ENCODE measurements at places on chromosomes 13 and 19.

- H3K4me3 ChIP-seq = no peak overlapping the region
- no peak overlapping the region for H3K27ac ChIP-seq
- no peak for DNase-seq
- H3K36me3 ChIP-seq = no peaks in the 10 kb centered on the region
- H3K4me1 ChIP-seq = peaks cover 1% of the 10 kb centered on the region
- H3K27me3 ChIP-seq = no peaks in the 10 kb centered on the region
These were observed 211.7 kb downstream of the LIG4 start for GRCh38 chr13:108003626-108004025.

DNA sequence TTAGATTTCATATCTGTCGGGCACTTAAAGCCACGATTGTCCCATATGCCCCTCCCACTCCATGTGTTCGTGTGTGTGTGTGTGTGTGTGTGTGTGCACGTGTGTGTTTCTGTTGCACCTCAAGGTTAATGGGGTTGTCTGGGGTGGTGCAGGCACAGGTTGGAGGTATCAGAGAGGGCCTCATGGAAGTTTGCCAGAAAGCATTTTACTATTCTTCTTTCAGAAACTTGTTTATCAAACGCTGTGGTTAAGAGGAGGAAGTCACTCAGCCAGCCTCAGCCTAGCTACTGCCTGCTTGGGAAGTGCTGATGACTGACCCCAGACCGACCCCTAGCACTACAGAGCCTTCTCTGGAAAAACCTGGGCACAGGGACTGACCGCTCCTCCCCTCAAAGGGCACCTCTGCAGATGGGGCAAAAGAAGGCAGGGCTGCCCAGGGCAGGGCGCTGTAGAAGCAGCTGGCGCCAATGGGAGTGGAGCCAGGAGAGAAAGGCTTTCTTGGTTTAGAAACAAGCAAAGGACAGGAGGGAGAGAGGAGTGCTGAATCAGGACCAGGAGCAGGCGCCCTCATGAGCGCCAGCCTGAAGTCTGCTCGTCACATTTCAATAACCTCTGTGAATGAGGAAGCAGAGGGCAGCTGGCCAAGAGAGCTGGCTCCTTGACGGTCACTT, 3.9 kb downstream of the SIAH3 start:
- H3K36me3 ChIP-seq = no peaks in the 10 kb centered on the region
- DNase-seq = no peak
- H3K27me3 ChIP-seq = peaks cover 10% of the 10 kb centered on the region
- H3K27ac ChIP-seq = no peak overlapping the region
- H3K4me3 ChIP-seq = no peak overlapping the region
- H3K4me1 ChIP-seq = peaks cover 5% of the 10 kb centered on the region

DNA sequence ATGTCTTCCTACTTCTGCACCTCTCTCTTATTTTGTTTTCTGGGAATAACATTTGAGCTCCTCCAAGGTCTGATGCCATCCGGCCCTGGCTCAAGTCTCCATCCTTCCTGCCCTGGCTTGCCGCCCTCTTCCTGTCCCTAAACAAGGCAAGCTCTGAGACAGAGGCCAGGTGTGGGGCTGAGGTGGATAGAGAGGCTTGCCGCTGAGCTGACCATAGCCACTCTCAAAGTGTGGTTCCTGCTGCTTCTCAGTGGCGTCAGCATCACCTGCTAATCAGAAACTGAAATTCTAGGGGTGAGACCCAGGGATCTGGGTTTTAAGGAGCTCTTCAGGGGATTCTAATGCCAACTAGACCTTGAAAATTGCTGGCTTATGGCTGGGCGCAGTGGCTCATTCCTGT, 6.0 kb upstream of the TPRX2 start:
- H3K36me3 ChIP-seq = no peaks in the 10 kb centered on the region
- no peak for DNase-seq
- H3K27me3 ChIP-seq = no peaks in the 10 kb centered on the region
- no peak overlapping the region for H3K4me3 ChIP-seq

DNA sequence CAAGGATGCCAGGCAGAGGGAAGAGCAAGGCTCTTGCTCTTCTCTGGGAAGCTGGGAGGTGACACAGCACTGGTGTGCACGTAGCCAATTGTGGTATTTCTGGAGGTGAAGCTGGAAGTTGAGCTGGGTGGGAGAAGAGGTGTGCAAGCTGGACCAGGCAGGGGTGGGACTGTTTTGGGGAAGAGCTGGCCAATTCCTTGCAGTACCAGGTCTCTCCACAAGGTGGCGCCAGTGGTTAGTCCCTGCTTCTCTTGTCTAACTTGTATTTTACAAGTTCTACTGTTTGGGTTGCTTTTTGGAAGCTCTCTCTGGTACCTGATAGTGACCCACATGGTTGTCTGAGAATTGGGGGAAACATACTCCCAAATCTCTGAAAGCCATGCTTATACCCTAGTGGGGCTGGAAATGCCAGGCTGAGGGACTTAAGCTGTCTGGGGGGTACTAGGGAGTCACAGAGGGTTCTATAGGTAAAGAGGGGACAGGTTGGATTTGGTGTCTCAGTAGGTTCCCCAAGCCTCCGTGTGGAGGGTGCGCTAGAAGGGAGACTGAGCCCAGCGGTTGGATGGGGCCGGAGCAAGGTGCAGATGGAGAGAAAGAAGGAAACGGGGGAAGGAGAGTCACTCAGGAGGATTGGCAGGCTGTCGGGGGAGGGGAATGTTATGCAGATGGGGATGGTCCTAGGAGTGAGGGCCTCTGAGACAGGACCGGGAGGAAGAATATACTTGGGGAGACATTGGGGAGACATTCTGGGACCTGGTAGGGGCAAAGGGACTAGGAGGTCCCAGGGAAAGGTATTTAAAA, 3.0 kb downstream of the HPN start:
- no peaks in the 10 kb centered on the region for H3K27me3 ChIP-seq
- H3K4me3 ChIP-seq = no peak overlapping the region
- DNase-seq = no peak

DNA sequence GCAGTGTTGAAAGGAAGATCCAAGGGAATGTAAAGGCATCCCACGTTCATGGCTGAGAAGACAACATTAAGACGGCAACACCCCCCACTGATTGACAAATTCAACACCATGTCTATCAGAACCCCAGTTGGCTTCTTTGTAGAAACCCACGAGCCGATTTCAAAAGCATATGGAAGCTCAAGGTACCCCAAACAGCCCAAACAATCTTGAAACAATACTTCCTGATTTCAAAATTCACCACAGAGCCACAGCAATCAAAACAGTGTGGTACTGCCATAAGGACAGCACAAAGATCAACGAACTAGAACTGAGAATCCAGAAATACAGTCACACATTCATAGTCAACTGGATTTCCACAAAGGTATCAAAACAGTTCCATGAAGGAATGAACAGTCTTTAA, 6.2 kb downstream of the MIER2 start:
- no peaks in the 10 kb centered on the region for H3K27me3 ChIP-seq
- H3K27ac ChIP-seq = no peak overlapping the region
- H3K36me3 ChIP-seq = peaks cover 3% of the 10 kb centered on the region

DNA sequence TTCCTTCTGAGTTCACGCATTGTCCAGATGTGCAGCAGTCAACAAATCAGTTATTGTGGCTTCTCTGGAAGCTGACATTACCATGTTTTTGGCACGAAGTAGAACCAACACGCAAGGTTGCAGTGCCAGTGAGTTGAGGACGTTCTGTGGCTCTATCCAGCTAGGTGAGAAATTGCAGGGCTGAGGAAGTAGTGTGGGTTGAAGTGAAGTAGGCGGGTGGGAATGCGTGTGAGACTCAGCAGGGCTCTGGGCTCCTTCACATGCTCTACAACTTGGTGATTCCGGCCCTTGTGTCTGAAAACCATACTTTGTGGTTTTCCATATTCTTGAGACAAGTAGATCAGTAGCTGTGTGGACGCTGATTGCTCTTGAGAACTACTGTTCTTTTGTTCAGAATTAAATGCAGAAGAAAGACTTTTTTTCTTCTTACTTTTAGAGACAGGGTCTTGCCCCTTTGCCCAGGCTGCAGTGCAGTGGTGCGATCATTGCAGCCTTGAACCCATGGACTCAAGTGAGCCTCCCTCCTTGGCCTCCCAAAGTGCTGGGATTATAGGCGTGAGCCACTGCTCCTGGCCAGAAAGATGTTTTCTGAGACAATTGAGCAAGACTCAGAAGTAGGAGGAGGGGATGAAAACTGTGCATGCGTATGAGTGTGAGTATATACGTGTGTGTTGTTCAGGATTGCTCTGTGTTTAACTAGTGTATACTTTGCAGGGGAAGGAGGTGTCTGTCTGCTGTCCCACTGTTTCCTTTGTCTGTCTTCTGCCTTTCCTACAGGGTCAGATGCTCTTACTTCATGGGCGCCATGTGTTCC, 46.2 kb downstream of the GATAD2A start:
- no peak overlapping the region for H3K4me3 ChIP-seq
- no peaks in the 10 kb centered on the region for H3K27me3 ChIP-seq
- DNase-seq = no peak
- H3K36me3 ChIP-seq = no peaks in the 10 kb centered on the region
- H3K4me1 ChIP-seq = peaks cover 7% of the 10 kb centered on the region
- H3K27ac ChIP-seq = no peak overlapping the region

DNA sequence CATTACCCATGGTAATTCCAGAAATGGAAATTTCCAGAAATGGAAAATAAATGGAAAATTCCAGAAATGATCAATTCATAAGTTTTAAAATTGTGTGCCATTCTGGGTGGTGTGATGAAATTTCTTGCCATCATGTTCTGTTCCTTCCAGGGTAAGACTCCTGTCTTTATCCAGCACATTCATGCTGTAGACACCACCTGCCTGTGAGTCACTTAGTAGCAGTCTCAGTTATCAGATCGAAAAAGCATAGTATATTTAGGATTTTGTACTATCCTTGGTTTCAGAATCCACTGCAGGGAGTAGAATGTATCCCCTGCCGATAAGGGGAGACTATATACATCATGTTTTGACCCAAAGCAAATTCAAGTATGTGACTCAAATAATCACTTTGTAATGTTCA, 26.7 kb upstream of the CSNK1A1L start:
- no peak overlapping the region for H3K27ac ChIP-seq
- H3K4me1 ChIP-seq = no peaks in the 10 kb centered on the region
- no peaks in the 10 kb centered on the region for H3K36me3 ChIP-seq
- H3K4me3 ChIP-seq = no peak overlapping the region

GRCh38 chr19:2337329-2337707, 8.8 kb downstream of the SPPL2B start:
- no peak overlapping the region for H3K4me3 ChIP-seq
- H3K27me3 ChIP-seq = no peaks in the 10 kb centered on the region

- H3K4me3 ChIP-seq = no peak overlapping the region
- H3K27ac ChIP-seq = no peak overlapping the region
- no peak for DNase-seq
- H3K27me3 ChIP-seq = no peaks in the 10 kb centered on the region
- peaks cover 14% of the 10 kb centered on the region for H3K36me3 ChIP-seq
- H3K4me1 ChIP-seq = peaks cover 9% of the 10 kb centered on the region
These were observed 100.4 kb downstream of the STK24 start for GRCh38 chr13:98476538-98476966.

- no peaks in the 10 kb centered on the region for H3K36me3 ChIP-seq
- no peaks in the 10 kb centered on the region for H3K27me3 ChIP-seq
- H3K4me1 ChIP-seq = no peaks in the 10 kb centered on the region
- no peak overlapping the region for H3K27ac ChIP-seq
These were observed 62.0 kb downstream of the MICU2 start for GRCh38 chr13:21541980-21542379.

DNA sequence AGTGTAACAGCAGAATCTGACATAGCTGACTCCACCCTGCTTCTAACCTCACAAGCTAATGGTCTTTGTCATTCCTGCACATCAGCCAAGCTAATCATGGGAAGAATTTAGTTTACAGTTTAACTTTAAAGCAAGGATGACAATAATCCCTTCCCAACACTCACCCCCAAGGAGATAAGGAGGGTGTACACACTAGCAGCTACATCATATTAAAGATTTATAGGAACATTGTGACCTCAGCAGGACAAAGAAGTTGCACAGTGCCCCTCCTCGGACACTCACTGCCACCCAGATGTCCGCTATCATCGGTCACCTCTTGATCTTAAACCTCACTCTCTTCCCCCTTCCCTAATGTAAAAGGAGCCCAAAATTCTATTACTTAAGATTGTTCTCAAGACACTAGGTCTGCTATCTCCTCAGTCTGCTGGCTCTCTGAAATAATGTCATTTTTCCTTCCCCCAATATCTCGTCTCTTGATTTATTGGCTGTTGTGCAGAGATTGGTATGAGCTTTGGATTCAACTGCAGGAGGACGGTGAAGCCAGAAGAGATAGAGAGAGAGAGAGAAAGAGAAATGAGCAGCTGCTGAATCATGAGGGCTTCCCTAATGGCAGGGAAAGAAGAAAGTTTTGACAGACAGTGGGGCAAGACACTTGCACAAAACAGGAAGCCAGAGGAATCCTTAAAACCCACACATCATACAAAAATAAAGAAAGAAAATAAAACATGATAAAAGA, 17.5 kb upstream of the FFAR2 start:
- DNase-seq = no peak
- no peaks in the 10 kb centered on the region for H3K36me3 ChIP-seq
- H3K27me3 ChIP-seq = no peaks in the 10 kb centered on the region
- no peak overlapping the region for H3K4me3 ChIP-seq
- H3K4me1 ChIP-seq = no peaks in the 10 kb centered on the region

- no peaks in the 10 kb centered on the region for H3K27me3 ChIP-seq
- H3K27ac ChIP-seq = no peak overlapping the region
- H3K4me3 ChIP-seq = no peak overlapping the region
- DNase-seq = no peak
- H3K36me3 ChIP-seq = no peaks in the 10 kb centered on the region
These were observed 27.5 kb upstream of the CEACAM1 start for GRCh38 chr19:42555801-42556200.

- H3K4me3 ChIP-seq = peak overlapping the region; percentile 26
- H3K27me3 ChIP-seq = peaks cover 4% of the 10 kb centered on the region
These were observed 6.8 kb upstream of the ZNF283 start for GRCh38 chr19:43820098-43820883.

DNA sequence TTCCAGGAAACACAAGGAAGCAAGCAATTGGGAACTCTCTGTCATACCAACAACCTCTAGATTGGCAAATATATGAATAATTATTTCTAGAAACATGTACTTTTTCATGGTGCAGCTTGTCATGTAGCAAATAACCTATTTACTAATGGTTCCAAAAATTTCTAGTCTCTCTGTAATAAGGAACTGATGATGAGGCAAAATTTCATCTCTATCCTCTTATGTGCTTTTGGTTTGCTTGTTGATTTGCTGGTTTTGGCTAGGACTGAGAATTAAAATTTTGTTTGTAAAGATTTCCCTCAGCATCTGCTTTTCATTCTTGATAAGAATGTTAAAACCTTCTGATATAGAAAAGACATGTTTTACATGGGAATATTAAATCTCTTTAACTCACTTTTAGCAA, 123.2 kb upstream of the UFM1 start:
- no peaks in the 10 kb centered on the region for H3K36me3 ChIP-seq
- no peaks in the 10 kb centered on the region for H3K4me1 ChIP-seq
- H3K4me3 ChIP-seq = no peak overlapping the region
- no peak for DNase-seq
- no peaks in the 10 kb centered on the region for H3K27me3 ChIP-seq

Data from iPS DF 6.9 (cell line).